ENCODE measurements at places on chromosomes 16 and 17.

DNA sequence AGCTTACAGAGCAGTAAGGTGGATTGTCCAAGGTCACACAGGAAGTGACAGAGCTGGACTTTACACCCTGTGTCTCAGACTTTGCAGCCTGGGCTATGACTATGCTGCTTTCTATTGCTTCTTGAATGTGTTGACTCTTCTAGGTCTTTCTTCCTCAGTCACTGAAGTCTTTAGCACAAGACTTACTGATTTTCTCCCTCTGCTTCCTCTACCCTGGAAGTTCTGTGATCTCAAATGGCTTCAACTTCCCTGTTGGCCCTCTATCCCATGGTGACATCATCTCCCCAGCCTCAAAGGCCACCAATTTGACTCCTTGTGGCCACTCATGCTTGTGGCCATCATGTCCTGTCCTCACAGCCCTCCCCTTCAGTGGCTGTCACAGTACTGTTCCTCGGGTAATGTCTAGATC is 181.3 kb downstream of the HS3ST3A1 start:
- DNase-seq: no peak

DNA sequence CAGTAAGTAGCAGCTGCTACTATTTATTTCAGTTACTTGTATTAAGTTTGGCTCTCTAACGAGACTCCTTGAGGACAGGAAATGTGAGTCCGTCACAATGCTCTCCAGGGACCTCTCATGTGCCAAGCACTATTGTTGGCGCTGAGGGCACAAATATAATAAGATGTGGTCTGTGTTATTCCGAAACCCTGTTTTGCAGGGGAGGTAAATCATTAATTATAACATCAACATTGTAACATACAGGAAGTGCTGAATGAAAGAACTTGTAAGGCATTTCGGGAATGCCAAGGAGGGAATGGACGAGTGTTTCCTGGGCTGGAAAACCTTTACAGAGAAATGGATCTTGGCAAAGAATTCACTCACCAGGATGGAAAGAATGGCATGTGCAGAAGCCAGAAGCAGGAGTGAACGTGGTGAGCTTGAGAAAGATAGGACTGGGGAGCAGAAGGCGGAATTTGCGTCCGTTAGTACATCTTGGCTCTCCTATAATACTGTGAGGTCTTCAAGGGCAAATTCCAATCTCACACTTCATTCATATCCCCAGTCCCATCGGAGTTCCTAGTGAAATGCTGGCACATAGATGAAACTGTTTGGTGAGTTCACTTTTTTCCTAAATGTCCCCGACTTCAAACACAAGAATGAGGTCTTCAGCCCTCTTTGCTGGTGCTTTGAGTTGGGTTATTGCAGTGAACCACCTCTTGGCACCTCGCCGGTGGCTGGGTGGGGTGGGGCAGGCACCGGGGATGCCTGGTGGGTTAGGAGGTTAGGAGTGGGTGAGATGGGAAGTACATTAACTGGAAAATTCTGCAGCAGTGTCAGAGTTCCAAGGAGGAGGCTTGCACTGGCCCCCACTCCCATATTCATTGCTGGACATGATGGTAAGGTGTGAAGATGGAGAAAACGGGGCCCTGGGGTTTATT is 11.5 kb downstream of the TAC4 start:
- no peak for DNase-seq

DNA sequence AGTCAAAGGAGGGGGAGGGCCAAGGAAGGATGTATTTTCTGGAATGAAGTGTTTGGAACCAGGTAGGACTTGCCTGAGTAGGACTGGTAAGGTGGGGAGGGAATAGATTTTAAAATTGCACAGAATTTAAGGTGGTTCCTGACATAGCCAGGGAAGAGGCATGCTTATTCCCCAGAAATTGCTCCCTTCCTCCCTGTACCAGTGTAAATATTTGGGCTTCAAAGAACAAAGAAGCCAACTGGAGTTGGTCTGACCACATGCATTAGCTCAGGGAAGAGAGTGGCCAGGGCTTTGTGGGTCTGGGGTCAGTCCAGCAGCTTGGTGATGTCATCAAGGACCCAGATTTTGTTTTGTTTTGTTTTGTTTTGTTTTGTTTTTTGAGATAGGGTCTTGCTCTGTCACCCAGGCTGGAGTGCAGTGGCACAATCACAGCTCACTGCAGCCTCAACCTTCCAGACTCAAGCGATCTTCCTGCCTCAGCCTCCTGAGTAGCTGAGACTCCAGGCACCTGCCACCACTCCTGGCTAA is 9.3 kb upstream of the MRTFB start:
- no peak for DNase-seq

DNA sequence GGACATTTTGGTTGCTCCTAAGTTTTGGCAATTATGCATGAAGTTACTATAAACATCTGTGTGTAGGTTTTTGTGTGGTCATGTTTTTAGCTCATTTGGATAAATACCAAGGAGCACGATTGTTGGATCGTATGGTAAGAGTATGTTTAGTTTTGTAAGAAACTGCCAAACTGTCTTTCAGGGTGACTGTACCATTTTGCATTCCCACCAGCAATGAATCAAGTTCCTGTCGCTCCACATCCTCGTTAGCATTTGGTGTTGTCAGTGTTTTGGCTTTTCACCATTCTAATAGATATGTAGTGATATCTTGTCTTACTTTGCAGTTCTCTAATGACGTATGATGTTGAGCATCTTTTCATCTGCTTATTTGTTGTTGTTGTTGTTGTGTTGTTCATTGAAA is 20.2 kb downstream of the TENT4B start:
- DNase-seq: no peak

DNA sequence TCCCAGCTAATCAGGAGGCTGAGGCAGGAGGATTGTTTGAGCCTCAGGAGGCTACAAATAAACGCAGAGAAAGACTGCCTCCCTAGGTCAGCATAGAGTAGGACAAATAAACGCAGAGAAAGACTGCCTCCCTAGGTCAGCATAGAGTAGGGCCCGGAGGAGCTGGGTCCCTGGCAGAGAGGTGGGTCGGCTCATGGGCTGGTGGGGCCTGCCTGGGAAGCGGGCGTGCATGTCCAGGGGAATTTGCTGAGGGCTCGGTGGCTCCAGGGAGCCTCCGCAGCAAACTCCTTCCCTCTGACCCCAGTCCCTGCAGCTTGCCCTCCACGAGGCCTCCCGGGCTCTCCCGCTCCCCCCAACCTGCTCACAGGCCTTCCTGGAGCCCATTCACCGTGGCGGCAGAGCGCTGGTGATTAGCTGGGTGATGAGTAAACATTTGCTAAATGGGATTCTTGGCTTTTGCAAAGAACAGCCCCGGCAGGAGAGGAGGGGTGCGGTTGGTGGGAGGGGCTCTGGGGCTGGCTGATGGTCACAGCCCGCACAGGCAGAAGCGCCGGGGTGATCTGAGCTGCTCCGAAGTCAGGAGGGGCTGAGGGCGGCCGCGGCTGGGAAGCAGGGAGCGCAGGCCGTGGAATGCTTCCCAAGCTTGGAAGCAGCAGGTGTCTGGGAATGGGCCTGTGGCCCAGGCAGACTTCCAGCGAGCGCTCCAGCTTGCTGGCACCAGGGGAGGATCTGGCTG is 93.1 kb downstream of the RTN4RL1 start:
- DNase-seq: peak; percentile 28

GRCh38 chr17:76500074-76500746 is 1.0 kb downstream of the RHBDF2 start:
- no peak for DNase-seq

GRCh38 chr16:65617421-65617820 is 495.6 kb upstream of the CDH11 start:
- no peak for DNase-seq

- DNase-seq: no peak
Observed at GRCh38 chr16:80503107-80503506, 37.7 kb upstream of the DYNLRB2 start.

DNA sequence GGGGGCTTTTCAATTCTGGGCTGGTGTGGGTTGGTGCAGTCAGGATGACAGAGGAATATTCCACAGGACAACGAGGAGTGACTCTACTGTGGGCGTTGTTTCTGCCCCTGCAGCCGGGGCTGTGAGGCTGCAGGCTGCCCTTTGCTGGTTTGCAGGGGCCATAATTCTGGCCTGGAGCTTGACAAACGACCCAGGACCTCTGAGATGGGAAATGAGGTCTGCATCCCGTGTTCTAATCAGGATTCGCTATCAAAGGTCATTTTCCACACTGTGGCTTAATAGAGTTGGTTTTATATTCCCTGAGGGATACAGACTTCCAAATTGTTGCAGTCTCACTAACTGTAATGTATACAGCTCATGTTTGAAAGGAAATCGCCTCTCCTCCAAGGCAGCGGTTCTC is 180.9 kb downstream of the RPTOR start:
- no peak for DNase-seq
